ENCODE measurements at places on chromosomes 7 and 10. TPM values are rescaled to one million over a fixed set of nuclear protein-coding genes. Genes with fewer than 3 reads are reported as not detected.

The COX19 gene
- 15.4 TPM for total RNA-seq

DNA sequence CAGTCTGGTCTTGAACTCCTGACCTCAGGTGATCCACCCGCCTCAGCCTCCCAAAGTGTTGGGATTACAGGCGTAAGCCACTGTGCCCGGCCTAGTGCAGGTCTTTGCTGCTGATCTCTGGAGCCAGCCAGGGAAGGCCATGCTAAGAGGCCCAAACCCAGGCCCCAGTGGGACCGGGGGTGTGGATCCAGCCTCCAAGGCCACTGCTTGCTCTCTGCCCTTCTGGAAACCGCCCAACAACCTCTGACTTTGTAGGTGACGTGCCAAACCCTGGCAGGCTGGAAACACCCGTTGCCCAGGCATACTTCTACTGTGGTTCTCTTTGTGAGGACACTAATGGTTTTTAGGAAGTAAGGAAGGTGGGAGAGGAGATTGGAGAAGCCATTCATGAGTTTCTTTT, 83.5 kb upstream of the GNA12 start:
- DNase-seq: no peak

GRCh38 chr10:89846281-89846630, 144.9 kb downstream of the KIF20B start:
- no peak for DNase-seq

- no peak for DNase-seq
Observed at GRCh38 chr7:151704960-151705635, 171.8 kb downstream of the PRKAG2 start.

GRCh38 chr10:86956848-86957448, 467 bp downstream of the MMRN2 start:
- no peak for DNase-seq

DNA sequence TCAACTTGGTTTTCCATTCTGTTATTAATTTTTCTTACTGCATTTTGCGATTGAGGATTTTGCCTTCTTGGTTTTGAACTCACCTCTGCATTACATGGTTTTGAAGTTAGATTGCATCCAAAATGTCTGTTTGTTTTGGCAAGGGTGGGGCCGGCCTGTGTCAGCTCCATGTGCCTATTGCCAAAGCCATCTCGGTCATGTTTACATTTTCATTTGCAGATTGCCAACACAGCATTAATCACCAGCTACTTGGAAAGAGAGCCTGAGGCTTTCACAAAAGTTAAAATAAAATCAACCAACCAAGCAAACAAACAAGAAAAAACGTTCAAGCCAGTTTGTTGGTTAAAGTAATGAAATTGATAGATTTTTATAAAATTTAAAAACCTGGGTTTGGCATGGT, 695.8 kb downstream of the TYW1 start:
- peak; percentile 13 for DNase-seq

DNA sequence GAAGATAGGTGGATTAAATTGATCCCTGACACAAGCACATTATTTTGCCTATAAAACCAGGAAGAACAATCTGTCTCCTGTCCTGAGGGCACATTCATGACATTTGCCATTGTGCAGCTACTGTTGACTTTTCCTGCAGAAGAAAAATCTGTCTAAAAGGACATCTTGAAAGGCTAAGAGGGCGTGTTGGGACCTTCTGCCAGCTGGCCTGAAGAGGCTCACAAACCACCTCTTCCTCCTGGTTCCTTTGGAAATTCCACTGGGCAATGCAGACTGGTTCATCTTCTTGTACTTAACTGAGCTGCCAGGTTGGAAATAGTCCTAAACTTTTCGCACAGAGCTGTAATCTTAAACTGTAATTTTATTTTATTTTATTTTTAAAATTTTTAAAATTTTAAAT, 35.7 kb upstream of the PIP start:
- no peak for DNase-seq

DNA sequence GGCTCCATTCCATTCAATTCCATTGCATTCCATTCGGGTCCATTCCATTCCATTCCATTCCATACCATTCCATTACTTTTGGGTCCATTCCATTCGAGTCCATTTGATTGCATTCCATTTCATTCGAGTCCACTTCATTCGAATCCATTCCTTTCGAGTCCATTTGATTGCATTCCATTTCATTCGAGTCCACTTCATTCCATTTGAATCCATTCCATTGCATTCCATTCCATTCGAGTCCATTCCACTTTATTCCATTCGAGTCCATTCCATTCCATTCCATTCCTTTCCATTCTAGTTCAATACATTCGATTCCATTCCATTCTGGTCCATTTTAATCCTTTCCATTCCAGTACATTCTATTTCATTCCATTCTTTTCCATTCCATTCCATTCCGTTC, 334.0 kb downstream of the ZNF33B start:
- no peak for DNase-seq

DNA sequence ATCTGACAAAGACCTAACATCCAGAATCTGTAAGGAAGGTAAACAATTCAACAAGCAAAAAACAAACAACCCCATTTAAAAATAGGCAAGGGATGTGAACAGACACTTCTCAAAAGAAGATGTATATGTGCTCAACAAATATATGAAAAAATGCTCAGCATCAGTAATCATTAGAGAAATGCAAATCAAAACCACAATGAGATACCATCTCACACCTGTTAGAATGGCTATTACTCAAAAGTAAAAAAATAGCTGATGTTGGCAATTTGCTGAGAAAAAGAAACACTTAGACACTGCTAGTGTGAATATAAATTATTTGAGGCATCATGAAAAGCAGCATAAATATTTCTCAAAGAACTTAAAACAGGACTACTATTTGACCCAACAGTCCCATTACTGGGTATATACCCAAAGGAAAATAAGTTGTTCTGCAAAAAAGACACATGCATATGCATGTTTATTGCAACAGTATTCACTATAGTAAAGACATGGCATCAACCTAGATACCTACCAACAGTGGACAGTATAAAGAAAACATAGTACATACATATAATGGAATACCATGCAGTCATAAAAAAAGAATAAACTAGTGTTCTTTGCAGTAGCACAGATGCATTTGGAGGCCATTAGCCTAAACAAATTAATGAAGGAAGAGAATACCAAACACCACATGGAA, 980.1 kb downstream of the KCNMA1 start:
- DNase-seq: no peak

GRCh38 chr10:21364196-21365114, 161.0 kb downstream of the SKIDA1 start:
- DNase-seq: peak; percentile 97

- DNase-seq: no peak
Observed at GRCh38 chr7:157017603-157018327, 7.3 kb upstream of the MNX1 start.

DNA sequence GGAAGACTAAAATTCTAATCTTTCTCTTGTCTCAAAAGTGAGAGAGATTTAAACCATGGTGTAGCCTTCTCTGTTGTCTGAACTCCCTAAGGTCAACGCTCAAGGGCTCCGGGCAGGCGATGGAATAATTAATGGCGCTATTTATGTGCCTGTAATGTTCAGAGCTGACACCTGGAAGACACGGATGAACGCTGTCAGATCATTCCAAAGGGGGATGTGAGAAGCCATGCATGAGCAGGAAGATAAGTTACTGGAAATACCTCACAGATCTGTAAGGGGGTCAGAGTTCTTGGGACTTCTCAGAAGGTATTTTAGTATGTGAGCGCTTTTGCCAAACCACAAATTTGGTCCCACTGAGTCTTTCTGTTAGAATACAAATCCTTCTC, 73.3 kb upstream of the MTPN start:
- no peak for DNase-seq

The NRCAM gene
- total RNA-seq: 158 TPM

GRCh38 chr10:2897619-2898508, 169.5 kb upstream of the PFKP start:
- no peak for DNase-seq

- DNase-seq: peak; percentile 46
Observed at GRCh38 chr10:71974489-71975021, 10.4 kb downstream of the CHST3 start.

The MMRN2 gene
- total RNA-seq: 0.37 TPM

DNA sequence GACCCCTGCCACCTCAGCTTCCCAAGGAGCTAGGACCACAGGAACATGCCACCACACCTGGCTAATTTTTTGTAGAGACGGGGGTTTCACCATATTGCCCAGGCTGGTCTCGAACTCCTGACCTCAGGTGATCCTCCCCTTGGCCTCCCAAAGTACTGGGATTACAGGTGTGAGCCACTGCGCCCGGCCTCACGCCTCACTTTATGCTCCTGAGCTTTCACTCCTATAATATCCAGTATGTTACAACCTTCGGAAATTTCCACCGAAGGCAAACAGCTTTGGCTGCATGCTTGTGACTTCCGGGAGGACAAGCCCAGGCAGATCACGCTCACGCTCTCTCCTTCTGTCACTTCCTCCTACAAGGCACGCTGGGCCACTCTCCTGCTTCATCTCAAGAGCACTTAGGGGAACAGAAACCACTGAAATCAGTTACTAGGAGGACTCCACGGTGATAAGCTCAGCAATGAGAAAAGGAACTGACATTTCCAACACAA, 4.4 kb upstream of the MAD1L1 start:
- no peak for DNase-seq

DNA sequence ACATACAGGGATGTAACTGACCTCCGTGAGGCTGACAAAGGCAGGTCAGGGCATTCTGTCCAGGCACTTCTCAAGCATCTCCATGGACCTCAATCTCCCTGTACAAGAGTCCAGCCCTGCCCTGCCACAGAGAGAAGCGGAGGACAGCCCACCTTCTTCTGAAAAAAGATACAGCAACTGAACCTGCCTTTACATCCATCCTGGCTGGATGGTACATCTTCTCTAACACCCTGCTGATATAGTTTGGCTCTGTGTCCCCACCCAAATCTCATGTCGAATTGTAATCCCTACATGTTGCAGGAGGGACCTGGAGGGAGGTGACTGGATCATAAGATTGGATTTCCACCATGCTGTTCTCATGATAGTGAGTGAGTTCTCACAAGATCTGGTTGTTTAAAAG, 40.5 kb upstream of the KCNMA1 start:
- DNase-seq: no peak

GRCh38 chr7:42730586-42730985, 181.3 kb downstream of the C7orf25 start:
- DNase-seq: no peak

GRCh38 chr10:47181052-47181849, 118.7 kb upstream of the GDF10 start:
- DNase-seq: no peak

- no peak for DNase-seq
Observed at GRCh38 chr7:150897502-150898474, 45.5 kb downstream of the AOC1 start.

The LIPN gene
- total RNA-seq: not detected

The PPP1R17 gene
- not detected for total RNA-seq

DNA sequence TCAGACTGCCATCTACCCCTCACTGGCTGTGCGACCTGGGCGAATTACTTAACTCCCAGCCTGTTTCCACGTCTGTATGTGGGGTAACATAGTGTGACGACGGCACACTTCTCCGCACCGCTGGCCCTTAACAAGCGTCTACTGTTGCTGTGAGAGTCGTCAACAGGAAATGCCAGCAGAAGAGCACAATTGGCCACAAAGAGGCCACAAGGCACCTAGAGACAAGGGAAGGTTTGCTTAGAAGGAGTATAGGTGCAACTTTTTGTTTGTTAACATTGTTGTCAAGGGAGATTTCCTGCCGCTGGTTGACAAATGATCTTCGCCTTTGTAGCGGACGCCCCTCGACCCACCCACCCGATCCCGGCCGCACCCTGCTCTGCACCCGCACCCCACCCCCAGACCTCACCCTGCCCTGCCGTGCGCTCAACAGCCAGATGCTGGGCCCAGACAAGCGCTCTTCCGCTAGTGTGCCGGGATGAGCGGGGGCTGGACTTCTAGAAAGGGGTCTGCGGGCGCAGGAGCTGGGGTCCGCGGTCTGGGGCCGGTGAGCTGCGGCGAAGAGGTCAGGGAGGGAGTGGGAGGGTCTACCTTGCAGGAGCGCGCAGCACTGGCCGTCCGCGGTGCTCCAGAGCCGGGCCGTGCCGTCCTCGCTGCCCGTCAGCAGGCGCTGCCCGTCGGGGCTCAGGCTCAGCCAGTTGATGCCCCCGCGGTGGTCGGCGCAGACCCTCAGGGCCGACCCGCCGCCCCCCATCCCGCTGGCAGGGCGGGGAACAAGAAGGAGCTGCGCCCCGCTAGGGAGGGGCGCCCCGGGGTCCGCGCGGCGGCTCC, 785 bp downstream of the WDR86 start:
- DNase-seq: no peak

- DNase-seq: no peak
Observed at GRCh38 chr7:95716357-95717122, 55.8 kb upstream of the DYNC1I1 start.

DNA sequence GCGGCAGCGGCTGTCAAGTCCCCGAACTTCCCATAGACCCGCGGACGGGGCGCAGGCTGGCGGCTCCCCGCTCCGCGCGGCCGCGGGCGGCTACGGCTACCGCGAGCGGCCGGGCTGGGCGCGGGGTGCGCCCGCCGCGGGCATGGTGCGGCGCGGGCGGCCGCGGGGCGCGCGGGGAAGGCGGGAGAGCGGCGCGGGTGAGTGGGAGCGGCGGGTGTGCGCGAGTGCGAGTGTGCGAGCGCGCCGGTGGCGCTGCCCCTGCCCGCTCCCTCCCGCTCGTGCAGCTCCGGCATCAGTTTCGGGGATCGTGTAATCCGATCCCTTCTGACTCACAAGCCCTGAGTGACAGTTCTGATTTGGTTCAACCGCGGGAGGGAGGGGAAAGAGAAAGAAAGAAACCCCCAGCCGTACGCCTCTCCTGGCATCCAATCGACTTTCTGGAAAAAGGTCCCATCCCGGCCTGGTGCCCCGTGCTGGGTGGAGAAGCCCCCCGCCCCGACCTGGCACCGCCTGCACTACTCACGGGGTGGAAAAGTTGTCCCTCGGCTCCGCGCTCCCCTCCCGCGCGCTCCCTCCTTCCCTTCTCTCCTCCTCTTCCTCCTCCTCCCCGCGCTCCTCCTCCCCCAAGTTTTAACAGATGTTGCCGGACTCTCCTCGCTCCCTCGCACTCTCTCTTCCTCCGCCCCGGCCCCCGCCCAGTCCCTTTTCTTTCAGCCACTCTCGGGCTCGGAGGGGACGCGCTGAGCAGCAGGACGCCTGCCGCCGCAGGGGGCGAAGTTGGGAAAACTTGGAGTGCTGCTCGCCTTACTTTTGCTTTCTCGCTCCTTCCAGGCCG, at the start of gene GLI3:
Gene GLI3 (minus strand): TSS at position 234 of the 835 bp plus-strand sequence. CDS start 13,956 bp downstream, outside the sequence.
- peak; percentile 85 for DNase-seq

Measured in NCI-H460 (cell line).